ENCODE measurements at places on chromosomes 6 and 20.

GRCh38 chr20:45985573-45985972, 13.6 kb upstream of the ZNF335 start:
- H3K27me3 ChIP-seq, result no peaks in the 10 kb centered on the region
- no peak overlapping the region for H3K27ac ChIP-seq
- H3K36me3 ChIP-seq, result no peaks in the 10 kb centered on the region
- no peak for DNase-seq
- H3K4me1 ChIP-seq, result peaks cover 5% of the 10 kb centered on the region

GRCh38 chr6:26309731-26310142, 55.3 kb upstream of the BTN3A2 start:
- no peak for DNase-seq
- H3K27me3 ChIP-seq, result no peaks in the 10 kb centered on the region
- no peaks in the 10 kb centered on the region for H3K36me3 ChIP-seq
- peaks cover 31% of the 10 kb centered on the region for H3K4me1 ChIP-seq
- H3K27ac ChIP-seq, result no peak overlapping the region
- H3K4me3 ChIP-seq, result no peak overlapping the region

GRCh38 chr20:38222923-38223742, 37.4 kb downstream of the KIAA1755 start:
- no peak for DNase-seq
- H3K4me3 ChIP-seq, result no peak overlapping the region

- no peak for DNase-seq
- no peaks in the 10 kb centered on the region for H3K4me1 ChIP-seq
- H3K27me3 ChIP-seq, result no peaks in the 10 kb centered on the region
Observed at GRCh38 chr20:12902992-12903391, 105.8 kb upstream of the SPTLC3 start.

DNA sequence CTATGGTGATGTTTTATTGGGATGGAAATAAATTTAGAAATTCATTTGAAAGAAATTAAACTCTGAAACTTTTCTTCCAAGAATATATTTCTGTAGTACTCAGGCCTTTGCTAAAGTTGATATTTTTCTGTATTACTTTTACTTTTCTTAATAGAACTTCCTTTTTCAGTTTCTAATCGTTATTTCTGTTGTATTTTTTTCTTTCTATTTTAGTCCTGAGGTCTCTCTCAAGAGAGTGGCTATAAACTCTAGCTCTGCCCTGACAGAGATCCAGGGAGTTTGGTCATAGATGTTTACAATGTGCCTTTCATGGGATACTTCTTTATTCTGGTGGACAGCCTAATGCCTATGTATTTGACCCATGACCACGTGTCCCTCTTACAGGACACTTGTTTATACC, 51.0 kb downstream of the OR2B6 start:
- peak; percentile 24 for DNase-seq
- H3K4me3 ChIP-seq, result peak overlapping the region; percentile 1
- H3K27me3 ChIP-seq, result no peaks in the 10 kb centered on the region
- H3K27ac ChIP-seq, result peak overlapping the region; percentile 83
- peaks cover 39% of the 10 kb centered on the region for H3K4me1 ChIP-seq

Data from B cell (primary cell).